M059J (cell line): ENCODE measurements at places on chromosomes 2 and 18.

DNA sequence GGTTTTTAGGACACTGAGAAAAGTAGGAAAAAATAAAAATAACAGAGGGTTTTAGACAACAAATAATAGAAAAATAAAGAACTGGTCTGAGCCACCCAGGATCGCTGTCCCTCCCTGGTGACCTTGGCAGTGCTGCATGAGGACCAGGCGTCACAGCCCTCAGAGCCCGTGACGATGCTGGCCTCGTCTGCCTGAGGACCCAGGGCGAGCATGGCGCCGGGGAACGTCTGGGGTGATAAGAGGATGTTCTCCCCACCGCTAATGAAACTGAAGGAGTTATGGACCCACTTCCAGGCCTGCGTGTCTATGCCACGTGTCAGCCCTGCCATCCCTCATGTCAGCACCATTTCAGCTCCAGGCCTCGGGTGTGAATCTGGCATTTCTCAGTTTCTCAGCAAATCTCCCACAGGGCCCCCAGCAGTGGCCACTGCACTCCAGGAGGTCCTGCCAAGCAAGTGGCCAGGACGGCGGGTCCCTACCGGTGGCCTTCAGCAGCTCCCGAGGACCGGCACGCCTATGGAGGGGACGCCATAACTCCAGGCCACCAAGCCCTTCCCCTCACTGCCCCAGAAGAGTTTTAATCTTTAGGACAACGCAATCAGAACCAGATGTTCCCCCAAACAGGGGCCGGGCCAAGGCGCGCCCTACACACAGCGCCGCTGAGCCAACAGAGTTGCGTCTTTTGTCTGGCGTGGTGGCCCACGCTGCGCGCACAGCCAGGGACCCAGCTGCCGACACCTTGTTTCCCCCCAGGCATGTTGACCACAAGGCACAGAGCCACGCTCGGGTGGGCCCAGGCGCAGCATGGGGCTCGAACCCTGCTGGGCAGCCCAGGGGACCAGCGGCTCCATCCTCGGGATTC, 179.7 kb downstream of the TWIST2 start:
- no peak for DNase-seq

DNA sequence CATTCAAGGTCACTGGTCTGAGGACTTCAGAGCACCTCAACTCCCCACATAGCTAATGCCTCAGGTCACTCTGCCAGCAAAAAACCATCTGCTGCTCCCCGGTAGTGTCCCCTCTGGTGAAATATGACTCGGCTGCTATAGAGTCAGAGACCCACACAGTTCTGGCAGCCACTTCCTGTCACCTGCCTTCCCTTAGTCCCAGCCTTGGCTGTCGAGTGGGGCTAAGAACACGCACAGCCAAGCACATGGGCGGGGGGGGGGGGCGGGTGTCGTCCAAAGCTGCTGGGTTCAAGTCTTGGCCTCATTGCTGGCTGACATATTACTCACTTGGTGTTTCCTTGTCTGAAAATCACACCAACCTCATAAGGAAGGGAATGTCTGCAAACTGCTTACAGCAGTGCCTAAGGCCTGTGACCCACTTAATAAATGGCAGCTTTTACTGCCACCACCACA, 37.5 kb downstream of the POLR1A start:
- peak; percentile 78 for DNase-seq

DNA sequence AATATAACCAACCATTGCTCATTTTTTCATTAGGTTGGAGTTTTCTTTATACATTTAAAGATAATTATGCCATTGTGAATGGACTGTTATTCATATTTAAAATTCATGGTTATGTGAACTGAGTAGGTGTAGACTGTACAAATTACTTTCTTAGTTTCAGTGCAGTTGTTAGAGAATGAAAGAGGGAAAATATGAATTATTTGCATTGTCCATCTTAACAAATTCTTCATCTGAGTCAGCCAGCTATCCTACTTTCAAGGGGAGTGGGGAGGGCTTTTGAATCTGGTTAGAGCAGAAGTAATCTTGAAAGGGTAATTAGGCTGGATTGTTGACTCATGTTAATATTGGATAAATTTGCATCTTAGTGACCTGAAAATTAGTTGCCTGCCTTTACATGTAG, 212.0 kb downstream of the MCFD2 start:
- DNase-seq: no peak

GRCh38 chr2:221908518-221908917, 336.4 kb upstream of the EPHA4 start:
- DNase-seq: no peak

DNA sequence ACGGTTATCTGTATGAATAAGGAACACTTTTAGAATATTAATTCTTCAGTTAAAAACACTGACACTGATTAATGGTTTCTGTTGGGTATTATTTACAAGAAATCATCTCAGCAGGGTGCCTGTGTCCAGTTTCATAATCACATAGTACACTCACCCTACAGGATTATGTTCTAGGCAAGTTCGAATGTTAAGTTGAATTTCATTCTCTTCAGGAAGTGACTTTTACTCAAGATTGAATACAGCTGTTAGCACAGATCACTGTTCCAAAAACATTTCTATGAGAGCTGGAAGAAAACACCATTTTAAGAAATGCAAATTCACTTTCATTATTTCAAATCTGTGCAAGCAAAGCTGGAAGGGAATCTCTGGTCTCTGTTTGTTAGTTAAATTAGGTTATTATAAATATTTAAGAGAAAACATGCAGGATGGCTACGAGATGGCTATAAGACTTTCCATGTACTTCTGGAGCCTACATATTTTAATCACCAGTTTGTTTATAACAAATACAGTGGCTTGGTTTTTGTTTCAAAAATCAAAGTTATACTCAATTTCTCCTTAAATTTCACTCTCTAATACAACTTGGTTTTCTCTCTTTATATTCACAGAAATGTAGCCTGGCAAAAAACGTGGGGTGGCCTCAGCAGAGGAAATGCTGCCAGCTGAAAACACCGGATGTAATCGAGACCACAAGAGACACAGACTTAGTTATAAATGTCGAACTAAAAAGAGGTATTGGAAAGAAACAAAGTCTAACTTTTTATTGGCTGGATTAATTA, 65.8 kb downstream of the RBMS1 start:
- peak; percentile 54 for DNase-seq

- no peak for DNase-seq
These were observed 233.4 kb downstream of the PHLPP1 start for GRCh38 chr18:62948788-62949187.

DNA sequence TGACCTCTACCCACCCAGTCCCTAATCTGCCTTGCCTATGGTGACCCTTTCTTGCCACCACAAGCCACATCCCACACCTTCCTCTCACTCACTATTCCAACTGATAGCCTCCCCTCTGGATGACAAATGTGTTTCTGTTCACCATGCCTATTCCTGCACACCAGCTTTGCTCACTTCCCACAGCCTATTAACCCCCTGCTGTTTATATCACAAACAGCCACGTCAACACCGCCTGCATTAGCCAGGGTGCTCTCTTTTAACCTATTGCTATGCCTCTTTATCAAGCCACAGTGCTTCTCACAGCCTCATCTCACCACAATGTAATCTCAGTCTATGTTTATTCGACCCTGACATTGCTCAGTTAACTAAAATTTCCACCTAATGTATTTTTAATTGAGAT, 271.8 kb downstream of the SUCLG1 start:
- no peak for DNase-seq

DNA sequence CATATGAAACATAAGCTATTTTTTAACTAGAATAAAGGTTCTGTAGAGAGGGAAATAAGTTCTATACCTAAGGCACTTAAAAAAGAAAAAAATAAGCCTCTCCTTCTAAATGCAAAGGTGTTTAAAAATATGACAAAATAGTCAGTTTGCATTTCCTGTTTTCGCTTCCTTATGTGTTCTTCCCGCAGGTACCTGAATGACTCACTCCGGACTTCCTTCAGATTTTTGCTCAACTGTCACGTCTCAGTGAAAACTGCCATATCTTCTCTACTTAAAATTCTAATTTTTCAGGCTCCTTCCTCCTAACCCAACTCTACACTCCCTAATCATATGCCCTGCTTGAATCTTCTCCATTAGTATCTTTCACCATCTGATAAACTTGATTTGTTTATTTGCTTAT, 1333.1 kb downstream of the LRP1B start:
- no peak for DNase-seq

- no peak for DNase-seq
These were observed 142.4 kb upstream of the RBBP8 start for GRCh38 chr18:22790545-22791309.
